ENCODE measurements at places on chromosomes 13 and 19.

- no peak for DNase-seq
These were observed 7.9 kb downstream of the DBP start for GRCh38 chr19:48629297-48629598.

DNA sequence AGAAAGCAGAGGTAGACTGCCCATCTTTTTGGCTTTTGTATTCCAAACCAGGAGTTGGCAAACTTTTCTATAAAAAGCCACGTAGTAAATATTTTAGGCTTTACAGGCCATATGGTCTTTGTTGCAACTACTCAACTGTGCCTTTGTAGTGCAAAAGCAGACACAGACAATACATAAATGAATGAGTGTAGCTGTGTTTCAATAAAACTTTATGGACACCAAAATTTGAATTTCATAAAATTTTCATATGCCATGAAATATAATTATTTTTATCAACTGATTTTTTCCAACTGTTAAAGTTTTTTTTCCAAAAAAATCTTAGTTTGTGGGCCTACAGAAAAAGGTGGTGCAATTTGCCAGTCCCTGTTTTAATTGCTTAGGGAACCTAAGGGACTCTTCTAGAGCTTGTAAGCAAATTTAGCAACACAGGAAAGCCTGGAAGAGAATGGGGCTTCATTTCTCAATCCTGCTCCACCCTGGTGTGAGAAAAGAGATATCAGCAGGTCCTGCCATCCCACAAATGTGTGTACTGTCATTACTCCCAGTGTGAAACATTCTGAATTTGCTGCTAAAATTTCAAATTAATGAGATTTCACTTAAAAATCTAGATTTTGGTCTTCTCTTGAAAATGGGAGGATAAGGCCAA lies 194.2 kb downstream of the RGCC start:
- no peak for DNase-seq

GRCh38 chr19:6856749-6857372 lies 30.5 kb upstream of the ADGRE1 start:
- no peak for DNase-seq

DNA sequence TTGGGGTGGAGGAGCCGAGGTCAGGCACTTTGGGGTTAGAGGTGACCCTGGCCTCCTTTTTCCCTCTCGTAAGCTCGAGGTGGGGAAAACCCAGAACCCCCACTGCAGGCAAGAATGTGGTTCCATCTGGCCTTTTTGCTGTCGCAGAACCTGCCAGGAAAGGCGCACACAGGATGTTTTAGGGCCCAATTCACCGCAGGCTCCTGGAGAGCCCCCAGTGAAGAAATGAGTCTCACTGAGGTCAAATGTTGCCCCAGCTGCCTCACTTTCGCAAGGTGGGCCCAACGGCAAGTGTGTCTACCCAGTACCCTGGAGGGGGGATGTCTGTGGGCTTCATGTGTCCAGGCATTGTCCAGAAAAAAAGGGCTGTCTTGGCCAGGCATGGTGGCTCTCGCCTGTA lies 61.8 kb downstream of the PEX11G start:
- no peak for DNase-seq

- DNase-seq, result no peak
These were observed 9.3 kb downstream of the RPS9 start for GRCh38 chr19:54209811-54210494.

DNA sequence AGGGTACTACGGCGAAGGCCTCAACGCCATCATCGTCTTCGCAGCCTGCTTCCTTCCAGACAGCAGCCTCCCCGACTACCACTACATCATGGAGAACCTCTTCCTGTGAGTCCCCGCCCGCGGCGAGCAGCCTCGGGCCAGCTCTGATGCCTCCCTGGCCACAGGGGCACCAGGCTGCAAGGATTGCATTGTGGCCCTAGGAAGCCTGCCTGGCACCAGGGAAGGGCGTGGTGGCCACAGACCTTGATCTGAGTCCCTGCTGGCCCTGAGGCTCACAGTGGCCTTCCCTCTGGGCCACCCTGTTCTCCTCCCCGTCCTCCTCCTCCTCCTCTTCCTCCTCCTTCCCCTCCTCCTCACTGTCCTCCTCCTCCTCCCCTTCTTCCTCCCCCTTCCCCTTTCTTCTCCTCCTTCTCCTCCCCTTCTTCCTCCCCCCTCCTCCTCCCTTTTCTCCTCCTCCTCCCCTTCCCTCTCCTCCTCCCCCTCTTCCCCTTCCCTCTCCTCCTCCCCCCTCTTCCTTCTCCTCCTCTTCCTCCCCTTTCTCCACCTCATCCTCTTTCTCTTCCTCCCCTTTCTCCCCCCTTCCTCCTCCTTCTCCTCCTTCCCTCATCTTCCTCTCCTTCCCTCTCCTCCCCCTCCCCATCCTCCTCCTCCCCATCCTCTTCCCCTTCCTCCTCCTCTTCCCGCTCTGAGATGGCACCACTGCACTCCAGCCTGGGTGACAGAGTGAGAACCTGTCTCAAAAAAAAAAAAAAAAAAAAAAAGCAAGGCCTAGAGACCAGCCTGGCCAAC lies 24.4 kb upstream of the NMRK2 start:
- DNase-seq, result no peak

DNA sequence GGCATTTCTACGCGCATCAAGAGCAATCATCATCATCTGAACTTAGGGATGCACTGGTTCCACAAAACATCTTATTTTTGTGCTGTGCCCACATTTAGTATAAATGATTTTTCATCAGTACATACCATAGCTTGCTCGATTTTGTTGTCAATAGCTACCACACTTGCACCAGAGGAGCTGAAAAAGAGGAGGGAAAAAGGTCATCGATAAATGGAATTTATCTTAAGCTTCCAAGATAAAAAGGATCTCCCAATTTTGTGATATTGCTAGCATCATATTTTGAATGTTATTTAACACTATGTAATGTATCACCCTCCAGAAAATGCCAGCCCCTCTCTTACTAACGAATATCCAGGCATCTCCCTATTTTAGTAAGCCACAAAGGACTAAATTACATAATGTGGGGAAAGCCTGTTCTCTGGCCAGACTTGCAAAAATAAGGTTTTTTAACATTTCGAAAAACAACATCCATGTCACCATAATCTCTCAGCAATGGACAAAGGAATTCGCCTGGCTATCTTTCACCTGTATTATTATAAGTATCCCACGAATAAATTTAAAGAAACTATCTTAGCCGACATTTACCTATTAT lies 62.4 kb downstream of the SERP2 start:
- DNase-seq, result no peak

GRCh38 chr19:6963937-6964336 lies 57.3 kb downstream of the MBD3L2B start:
- DNase-seq, result no peak

DNA sequence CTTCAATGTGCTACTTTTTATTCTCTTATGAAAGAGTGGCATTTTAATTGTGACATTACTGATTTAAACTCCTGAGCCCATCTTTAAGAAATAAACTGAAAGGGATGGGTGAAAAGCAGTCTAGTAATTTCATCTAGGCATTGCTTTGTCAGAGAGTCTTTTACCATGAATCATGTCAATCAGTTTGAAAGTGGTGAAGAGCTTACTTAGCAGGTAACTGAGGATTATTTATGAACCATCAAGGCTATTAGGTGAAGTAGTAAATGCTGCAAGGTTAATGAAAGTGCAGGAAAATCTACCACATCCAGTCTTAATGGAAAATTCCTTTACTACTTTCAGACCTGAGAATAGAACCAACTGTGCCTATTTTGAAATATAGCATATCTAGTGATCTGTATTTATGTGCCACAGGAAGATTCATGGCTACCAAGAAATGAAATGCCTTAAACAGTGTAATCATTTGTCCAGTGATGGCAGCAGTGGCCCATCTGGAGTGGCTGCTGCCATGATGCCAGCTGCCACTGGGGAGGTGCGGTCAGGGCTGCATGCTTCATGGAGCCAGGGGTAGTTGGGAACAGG lies 368.9 kb downstream of the SLITRK6 start:
- DNase-seq, result no peak

Data from stimulated activated CD8-positive, alpha-beta memory T cell treated with anti-CD3 and anti-CD28 coated beads, Interleukin-4, amount 100 ng/mL, for 1 hour (primary cell).